NCI-H510A treated with DMSO at 0.1 percent for 48 hours (cell line): ENCODE measurements at places on chromosomes 3 and 15.
A peak's percentile ranks its signal among the peaks of the same experiment; 100 is the strongest.

DNA sequence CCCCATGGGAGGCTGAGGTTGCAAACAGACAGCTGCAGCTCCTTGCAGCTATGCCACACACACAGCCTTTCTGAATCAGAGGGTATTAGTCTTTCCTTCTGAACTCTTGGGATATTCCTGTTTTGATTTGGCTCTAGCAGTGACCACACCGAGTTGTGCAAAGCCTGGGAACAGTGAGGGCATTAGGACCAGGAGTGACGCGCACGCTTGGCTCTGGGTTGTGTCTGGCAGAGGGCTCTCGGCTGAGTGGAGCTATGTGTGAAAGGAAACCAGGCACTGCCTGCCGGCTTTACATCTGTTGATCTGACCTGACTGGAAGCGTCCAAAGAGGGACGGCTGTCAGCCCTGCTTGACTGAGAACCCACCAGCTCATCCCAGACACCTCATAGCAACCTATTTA is at the start of gene GALNT15:
GALNT15 (plus strand) TSS at position 292 of the 400 bp plus-strand sequence. CDS start 472 bp downstream, outside the sequence.
- DNase-seq: no peak

GRCh38 chr15:66153549-66154415 is 99.8 kb downstream of the MEGF11 start:
- DNase-seq: peak; percentile 82

- no peak for DNase-seq
These were observed 12.7 kb upstream of the PEX5L start for GRCh38 chr3:180049391-180049790.

GRCh38 chr3:4724051-4724629 is 231.0 kb downstream of the ITPR1 start:
- DNase-seq: no peak

GRCh38 chr3:71031181-71031580 is 552.3 kb downstream of the FOXP1 start:
- no peak for DNase-seq

- no peak for DNase-seq
These were observed 183.4 kb upstream of the THRB start for GRCh38 chr3:24678021-24678420.
